ENCODE measurements at places on chromosomes 6 and 20. TPM values are rescaled to one million over a fixed set of nuclear protein-coding genes. Genes with fewer than 3 reads are reported as not detected.

- no peaks in the 10 kb centered on the region for H3K36me3 ChIP-seq
- no peak overlapping the region for H3K27ac ChIP-seq
- H3K27me3 ChIP-seq: no peaks in the 10 kb centered on the region
Measured at GRCh38 chr6:6714953-6715352, 126.4 kb downstream of the LY86 start.

DNA sequence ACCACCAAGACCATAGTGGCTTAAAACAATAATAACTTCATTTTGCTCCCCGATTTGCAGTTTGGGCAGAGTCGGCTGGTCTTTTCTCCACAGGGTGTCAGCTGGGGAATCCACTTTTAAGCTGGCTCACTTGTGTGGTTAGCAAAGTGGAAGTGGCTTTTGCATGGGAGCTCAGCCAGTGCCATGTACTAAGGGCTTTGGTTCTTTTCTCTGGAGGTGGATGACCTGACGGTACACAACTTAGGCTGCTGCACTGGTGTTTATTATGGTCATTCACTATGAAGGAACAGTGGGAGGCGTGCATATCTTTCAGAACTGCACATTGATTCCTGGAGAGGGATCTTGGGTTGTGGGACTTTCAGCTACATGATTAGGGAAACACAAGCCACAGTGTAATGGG is 141.0 kb downstream of the OR2B2 start:
- H3K36me3 ChIP-seq: no peaks in the 10 kb centered on the region
- no peak for DNase-seq
- H3K4me3 ChIP-seq: no peak overlapping the region
- H3K27me3 ChIP-seq: no peaks in the 10 kb centered on the region

GRCh38 chr6:75178757-75179156 is 27.1 kb downstream of the COL12A1 start:
- peaks cover 74% of the 10 kb centered on the region for H3K36me3 ChIP-seq
- H3K4me1 ChIP-seq: peaks cover 5% of the 10 kb centered on the region
- DNase-seq: no peak
- no peaks in the 10 kb centered on the region for H3K27me3 ChIP-seq
- no peak overlapping the region for H3K27ac ChIP-seq

DNA sequence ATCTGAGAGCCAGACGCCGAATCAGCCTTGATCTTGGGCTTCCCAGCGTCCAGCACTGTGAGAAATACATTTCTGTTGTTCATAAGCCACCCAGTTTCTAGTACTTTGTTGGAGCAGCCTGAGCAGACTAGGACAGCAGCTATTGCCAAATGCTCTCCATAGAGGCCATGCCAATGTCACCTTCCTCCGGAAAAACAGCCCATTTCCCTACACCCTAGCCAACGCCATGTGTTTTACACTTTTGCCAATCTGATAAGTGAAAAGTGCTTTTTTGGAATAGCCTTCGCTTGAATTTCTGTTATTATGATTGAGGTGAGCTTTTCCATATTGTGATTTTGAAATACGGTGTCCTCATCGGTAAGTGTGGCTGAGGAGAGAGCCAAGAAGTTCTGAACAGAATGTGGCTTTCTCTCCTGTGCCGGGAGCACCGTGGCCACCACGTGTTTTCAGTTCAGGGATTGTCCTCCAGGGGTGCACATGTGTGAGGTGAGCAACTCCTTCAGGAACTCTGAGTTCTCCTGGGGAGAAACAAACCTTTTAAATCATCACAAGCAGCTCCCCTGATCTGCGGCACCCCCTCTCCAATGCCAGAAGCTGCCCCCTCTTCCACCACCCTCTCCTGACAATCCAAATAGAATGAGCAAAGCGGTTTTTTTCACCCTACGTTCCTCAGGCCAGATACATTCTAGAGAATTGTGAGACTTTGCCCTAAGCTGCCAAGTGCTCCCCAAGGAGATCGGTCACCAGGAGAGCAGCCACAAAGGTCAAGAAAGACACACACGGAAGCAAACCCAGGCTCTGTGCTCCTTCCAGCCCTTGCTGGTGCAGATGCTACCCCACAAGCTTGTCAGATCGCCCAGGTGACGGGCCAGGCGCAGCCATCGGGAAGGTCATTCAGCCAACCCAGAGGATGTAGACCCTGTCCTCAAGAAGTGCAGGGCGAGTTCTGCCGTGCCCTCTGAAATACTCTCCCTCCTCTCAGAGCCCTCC is 36.0 kb downstream of the TAF8 start:
- DNase-seq: no peak
- H3K4me3 ChIP-seq: no peak overlapping the region
- no peaks in the 10 kb centered on the region for H3K27me3 ChIP-seq
- H3K27ac ChIP-seq: no peak overlapping the region
- H3K4me1 ChIP-seq: peaks cover 14% of the 10 kb centered on the region

SPDEF gene
- total RNA-seq: not detected

Data from MCF 10A (cell line).